ENCODE measurements at places on chromosomes 5 and 9. TPM values are rescaled to one million over a fixed set of nuclear protein-coding genes. Genes with fewer than 3 reads are reported as not detected.

CDKN2B gene
- total RNA-seq, result 5.9 TPM

RORB gene
- total RNA-seq, result 0.35 TPM

LHX3 gene
- not detected for total RNA-seq

HCN1 gene
- not detected for total RNA-seq

MED7 gene
- total RNA-seq, result 15.8 TPM

BARHL1 gene
- total RNA-seq, result not detected

CTNND2 gene
- total RNA-seq, result not detected

OR1K1 gene
- total RNA-seq, result not detected

BRD8 gene
- 86.7 TPM for total RNA-seq

IL13 gene
- total RNA-seq, result 4.8 TPM

F2RL2 gene
- not detected for total RNA-seq

SPAG8 gene
- total RNA-seq, result 1.4 TPM

ZBED3 gene
- total RNA-seq, result 0.58 TPM

CA9 gene
- total RNA-seq, result 0.85 TPM

TMEM215 gene
- total RNA-seq, result not detected

RASEF gene
- not detected for total RNA-seq

LTC4S gene
- total RNA-seq, result 0.91 TPM

GABBR2 gene
- not detected for total RNA-seq

LCN2 gene
- total RNA-seq, result not detected

PCDHGB5 gene
- not detected for total RNA-seq

LPAR1 gene
- total RNA-seq, result not detected

MARVELD2 gene
- 0.18 TPM for total RNA-seq

RCL1 gene
- 20.2 TPM for total RNA-seq

TEK gene
- not detected for total RNA-seq

OBP2B gene
- not detected for total RNA-seq

PCDHA6 gene
- not detected for total RNA-seq

RABGAP1 gene
- total RNA-seq, result 27.0 TPM

LCN9 gene
- total RNA-seq, result not detected

NR4A3 gene
- 20.4 TPM for total RNA-seq

ARAP3 gene
- 11.0 TPM for total RNA-seq

LECT2 gene
- total RNA-seq, result not detected

SAXO1 gene
- total RNA-seq, result not detected

ADRA1B gene
- not detected for total RNA-seq

SETD9 gene
- total RNA-seq, result 8.2 TPM

CCDC192 gene
- not detected for total RNA-seq

FGF1 gene
- not detected for total RNA-seq

ACOT12 gene
- total RNA-seq, result not detected

Measured in activated CD8-positive, alpha-beta memory T cell treated with anti-CD3 and anti-CD28 coated beads, Interleukin-2, amount 10 ng/mL, durations not matched to agents 7 days and 5 days (primary cell).